ENCODE measurements at places on chromosomes 13 and 19.

GRCh38 chr19:12695997-12696365, 450 bp downstream of the FBXW9 start:
- DNase-seq = no peak
- H3K4me1 ChIP-seq = no peaks in the 10 kb centered on the region
- peak overlapping the region; percentile 12 for H3K27ac ChIP-seq
- H3K36me3 ChIP-seq = peaks cover 12% of the 10 kb centered on the region
- H3K4me3 ChIP-seq = peak overlapping the region; percentile 73
- H3K27me3 ChIP-seq = no peaks in the 10 kb centered on the region

DNA sequence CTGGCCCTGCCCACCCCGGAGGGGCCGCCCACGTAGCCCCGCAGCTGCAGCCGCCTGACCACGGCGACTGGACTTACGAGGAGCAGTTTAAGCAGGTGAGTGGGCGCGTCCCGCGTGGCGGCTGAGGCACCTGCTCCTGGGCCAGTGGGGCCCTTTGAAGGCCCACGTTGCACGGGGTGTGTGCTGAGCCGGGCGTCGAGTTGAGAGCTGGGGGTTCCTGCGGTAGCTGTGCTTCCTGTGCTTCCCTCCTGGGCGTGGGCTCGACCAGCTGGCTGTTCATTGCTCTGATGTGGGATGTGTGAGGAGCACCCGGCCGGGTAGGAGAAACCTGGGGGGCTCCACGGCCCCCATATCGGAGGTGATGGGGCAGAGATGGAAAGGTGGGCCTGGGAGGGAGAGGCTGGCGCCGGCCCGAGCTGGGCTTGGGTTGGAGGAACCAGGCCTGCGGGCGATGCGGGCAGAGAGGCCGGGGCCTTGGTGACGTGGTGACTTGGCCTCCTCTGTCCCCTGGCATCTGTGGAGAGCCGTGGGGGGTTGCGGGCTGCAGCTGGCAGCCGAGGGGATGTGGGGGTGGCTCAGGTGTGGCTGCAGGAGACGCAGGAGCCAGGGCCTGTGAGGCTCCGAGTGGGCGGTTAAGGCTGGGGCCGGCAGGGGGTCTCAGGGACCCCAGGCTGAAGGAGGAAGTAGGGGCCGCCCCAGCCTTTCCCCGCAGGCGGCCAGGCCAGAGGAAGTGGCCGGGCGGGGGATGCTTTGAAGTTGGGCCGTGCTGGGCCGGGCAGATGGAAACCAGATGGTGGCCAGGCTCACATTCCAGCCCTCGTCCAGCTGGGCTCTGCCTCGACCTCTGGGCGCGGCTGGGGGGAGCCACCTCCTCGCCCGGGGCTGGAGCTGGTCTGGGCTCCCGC, 7.1 kb downstream of the ARID3A start:
- no peak overlapping the region for H3K4me3 ChIP-seq
- peak overlapping the region; percentile 26 for H3K27ac ChIP-seq
- peak; percentile 85 for DNase-seq
- H3K27me3 ChIP-seq = no peaks in the 10 kb centered on the region

DNA sequence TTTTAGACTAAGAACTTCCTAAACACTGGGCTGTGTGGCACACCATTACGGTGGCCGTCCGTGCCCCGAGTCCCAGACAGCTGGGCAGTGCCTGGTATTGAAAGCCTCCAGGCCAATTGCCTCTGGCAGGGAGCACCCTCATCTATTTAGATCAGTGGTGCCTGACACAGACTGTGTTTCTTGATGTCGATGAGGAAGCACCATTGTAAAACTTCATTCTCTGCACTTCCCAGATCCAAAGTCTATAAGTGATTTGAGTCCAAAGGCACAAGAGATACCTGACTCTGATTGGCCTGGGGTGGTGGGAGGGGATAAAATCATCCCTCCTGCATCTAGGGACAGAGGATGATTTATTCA, 8.5 kb upstream of the STK24 start:
- H3K4me1 ChIP-seq = peaks cover 27% of the 10 kb centered on the region
- no peaks in the 10 kb centered on the region for H3K36me3 ChIP-seq
- H3K27me3 ChIP-seq = no peaks in the 10 kb centered on the region
- H3K4me3 ChIP-seq = no peak overlapping the region
- no peak for DNase-seq

- H3K36me3 ChIP-seq = no peaks in the 10 kb centered on the region
- H3K4me1 ChIP-seq = peaks cover 37% of the 10 kb centered on the region
- H3K4me3 ChIP-seq = no peak overlapping the region
- H3K27ac ChIP-seq = peak overlapping the region; percentile 52
These were observed 121.0 kb downstream of the CRYL1 start for GRCh38 chr13:20404488-20405222.

- H3K4me1 ChIP-seq = no peaks in the 10 kb centered on the region
- no peak overlapping the region for H3K4me3 ChIP-seq
- no peaks in the 10 kb centered on the region for H3K36me3 ChIP-seq
- DNase-seq = no peak
These were observed 2.2 kb downstream of the CD37 start for GRCh38 chr19:49337267-49338022.

DNA sequence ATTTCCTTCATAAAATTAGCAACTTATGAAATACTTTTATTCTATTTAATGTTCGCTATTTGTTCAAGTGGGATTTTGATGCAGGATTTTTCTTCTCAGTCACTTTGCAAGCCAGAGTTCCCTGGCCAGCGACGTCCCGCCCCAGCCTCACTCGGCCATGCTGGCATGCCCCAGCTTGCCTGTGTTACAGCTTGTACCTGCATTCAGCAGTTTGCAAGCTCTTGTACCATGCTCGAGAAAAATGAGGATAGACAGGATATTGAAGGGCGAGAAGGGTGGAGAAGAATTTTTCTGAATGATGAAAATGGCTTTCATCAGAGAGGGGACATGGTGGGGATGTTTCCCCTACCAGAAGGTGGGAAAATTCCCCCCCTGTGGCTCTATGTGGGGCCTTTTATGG, 2180.2 kb upstream of the PCDH20 start:
- H3K36me3 ChIP-seq = no peaks in the 10 kb centered on the region
- DNase-seq = no peak
- H3K27ac ChIP-seq = no peak overlapping the region
- peaks cover 6% of the 10 kb centered on the region for H3K4me1 ChIP-seq
- no peak overlapping the region for H3K4me3 ChIP-seq
- H3K27me3 ChIP-seq = no peaks in the 10 kb centered on the region

- H3K36me3 ChIP-seq = no peaks in the 10 kb centered on the region
- no peaks in the 10 kb centered on the region for H3K27me3 ChIP-seq
- H3K27ac ChIP-seq = no peak overlapping the region
These were observed 16.2 kb upstream of the TSC22D1 start for GRCh38 chr13:44592216-44592847.

GRCh38 chr13:50360637-50361036, 345.4 kb downstream of the KCNRG start:
- no peaks in the 10 kb centered on the region for H3K4me1 ChIP-seq
- no peak overlapping the region for H3K4me3 ChIP-seq
- no peaks in the 10 kb centered on the region for H3K36me3 ChIP-seq
- no peak for DNase-seq
- no peaks in the 10 kb centered on the region for H3K27me3 ChIP-seq
- no peak overlapping the region for H3K27ac ChIP-seq

DNA sequence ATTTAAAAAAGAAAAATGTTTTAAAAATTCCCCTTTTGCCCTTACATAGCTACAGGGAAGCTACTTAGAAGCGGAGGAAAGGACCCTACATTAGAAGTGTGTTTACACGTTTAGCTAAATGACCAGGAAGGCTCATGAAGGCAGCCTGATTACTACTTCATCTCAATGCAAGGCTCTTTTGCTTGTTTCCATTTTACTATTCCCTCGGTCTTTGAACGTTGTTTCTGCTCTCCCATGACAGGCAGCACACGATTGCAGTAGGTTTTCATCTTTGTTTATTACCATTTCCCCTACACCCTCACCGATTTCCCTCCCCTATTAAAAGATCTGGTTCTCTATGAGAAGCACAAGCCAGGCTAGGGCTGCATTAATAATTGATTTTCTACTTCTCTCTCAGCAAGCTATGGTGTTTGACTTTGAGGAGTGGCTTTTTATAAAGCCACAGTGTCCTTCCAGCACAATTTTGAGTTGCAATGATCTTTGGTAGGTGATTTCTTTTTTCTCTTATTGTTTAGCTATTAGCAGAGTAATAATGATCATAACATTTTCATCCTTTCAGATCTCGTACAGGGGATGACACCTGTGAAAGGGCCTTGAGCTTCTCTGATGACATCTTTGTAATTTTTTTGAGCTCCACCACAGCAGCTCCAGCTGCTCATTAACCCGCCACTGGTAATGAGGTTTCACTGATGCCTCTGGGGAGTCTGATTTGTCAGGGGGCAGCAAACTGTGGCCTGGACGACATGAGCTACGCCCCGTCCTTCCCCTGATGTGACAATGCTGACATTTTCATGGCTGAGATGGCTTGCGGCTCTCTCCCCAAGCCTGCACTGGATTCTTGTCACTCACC, 670.3 kb downstream of the UQCRFS1 start:
- no peaks in the 10 kb centered on the region for H3K27me3 ChIP-seq
- H3K4me1 ChIP-seq = no peaks in the 10 kb centered on the region
- DNase-seq = no peak
- no peaks in the 10 kb centered on the region for H3K36me3 ChIP-seq

DNA sequence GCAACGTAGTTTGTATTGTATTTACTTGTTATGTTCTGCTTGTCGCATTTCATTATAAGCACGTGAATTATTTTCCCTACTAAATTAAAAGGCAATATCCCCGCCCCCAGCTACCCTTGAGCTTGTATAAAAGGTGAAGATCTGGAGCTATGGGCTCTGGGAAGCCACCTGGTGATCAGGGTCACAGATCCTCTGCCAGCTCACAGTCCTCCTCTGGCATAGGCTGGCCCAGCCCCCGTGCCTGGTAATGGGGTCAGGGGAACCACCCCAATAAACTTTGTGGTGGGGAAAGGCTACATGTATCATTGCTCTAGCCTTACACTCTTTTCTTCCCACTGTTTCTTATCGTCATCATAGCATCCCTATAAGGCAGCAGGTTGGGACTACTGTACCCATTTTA, 190.2 kb upstream of the TSHZ3 start:
- no peak overlapping the region for H3K27ac ChIP-seq
- DNase-seq = no peak
- H3K4me1 ChIP-seq = no peaks in the 10 kb centered on the region
- H3K36me3 ChIP-seq = no peaks in the 10 kb centered on the region
- H3K4me3 ChIP-seq = no peak overlapping the region

DNA sequence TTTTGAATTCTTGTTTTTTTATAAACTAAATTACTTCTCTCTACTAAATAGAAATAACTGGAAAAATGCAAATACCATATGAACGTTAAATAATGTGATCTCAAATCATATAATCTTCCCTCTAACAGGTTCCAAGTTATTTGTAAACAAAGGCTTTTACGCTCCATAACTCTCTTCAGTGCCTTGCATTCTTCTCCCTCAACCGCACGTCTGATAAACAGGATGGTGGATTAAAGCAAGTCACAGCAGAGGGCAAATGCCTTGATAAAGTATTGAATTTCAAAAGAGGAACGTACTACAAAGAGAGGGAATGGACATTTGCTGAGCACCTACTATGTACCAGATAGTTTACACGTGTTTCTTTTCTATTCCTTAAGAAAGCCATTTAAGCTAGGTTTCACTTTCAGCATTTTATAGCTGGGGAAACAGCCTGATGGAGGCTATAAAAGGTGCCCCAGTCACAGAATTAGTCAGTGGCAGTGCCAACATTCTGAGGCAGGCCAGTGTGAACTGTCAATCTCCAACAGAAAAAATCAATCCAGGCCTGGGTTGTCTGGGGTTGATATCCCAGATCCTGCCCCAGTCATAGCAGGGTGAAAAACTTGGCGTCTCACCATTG, 15.8 kb downstream of the MRPS31 start:
- no peak for DNase-seq
- H3K4me3 ChIP-seq = no peak overlapping the region

DNA sequence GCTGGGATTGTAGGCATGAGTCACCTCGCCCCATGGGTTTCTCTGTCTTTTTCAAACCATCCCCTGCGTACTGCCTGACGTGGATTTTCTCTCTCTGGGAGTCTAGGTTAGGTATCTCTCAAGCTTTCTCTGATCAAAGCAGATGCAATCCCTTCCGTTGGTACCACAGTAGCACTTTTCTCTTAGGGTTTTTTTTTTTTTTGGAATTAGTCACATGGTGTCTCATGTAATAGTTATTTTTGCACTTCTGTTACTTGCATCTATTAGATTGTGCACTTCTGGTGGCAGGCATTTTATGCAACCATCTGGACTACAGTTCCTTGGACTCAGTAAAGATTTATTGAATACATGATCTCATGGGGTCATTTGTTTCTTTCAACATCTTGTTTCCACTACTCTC, 72.1 kb downstream of the GPC6 start:
- DNase-seq = no peak
- no peaks in the 10 kb centered on the region for H3K4me1 ChIP-seq

DNA sequence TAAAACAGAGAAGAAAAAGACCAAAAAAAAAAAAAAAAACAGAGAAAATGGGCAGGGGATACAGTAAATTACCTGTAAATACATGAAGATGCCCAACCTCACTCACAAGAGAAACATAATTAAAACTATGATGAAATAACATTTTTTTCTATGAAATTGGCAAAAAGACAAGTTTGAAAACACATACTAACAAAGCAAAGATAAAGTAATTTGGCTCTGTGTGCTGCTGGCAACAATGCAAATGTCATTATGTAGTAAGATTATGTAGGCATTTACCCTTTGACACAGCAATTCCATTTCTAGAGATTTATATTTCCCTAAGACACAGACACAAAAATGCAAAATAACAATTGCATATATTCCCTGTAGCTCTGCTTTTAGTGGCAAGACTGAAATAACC, 20.2 kb downstream of the ZC3H13 start:
- H3K4me1 ChIP-seq = no peaks in the 10 kb centered on the region
- no peak overlapping the region for H3K27ac ChIP-seq
- H3K4me3 ChIP-seq = no peak overlapping the region
- no peak for DNase-seq

GRCh38 chr19:53007200-53007599, 6.5 kb upstream of the ERVV-1 start:
- no peaks in the 10 kb centered on the region for H3K27me3 ChIP-seq
- no peak overlapping the region for H3K4me3 ChIP-seq
- no peak overlapping the region for H3K27ac ChIP-seq
- no peaks in the 10 kb centered on the region for H3K36me3 ChIP-seq
- H3K4me1 ChIP-seq = no peaks in the 10 kb centered on the region

DNA sequence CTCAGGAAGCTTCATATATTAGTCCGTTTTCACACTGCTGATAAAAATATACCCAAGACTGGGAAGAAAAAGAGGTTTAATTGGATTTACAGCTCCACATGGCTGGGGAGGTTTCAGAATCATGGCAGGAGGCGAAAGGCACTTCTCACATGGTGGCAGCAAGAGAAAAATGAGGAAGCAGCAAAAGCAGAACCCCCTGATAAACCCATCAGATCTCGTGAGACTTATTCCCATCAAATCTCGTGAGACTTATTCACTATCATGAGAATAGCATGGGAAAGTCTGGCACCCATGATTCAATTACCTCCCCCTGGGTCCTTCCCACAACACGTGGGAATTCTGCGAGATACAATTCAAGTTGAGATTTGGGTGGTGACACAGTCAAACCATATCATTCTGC, 23.1 kb downstream of the FLT3 start:
- no peak for DNase-seq
- H3K4me3 ChIP-seq = no peak overlapping the region
- no peaks in the 10 kb centered on the region for H3K36me3 ChIP-seq
- no peaks in the 10 kb centered on the region for H3K27me3 ChIP-seq
- H3K4me1 ChIP-seq = no peaks in the 10 kb centered on the region
